Stimulated activated CD8-positive, alpha-beta memory T cell treated with anti-CD3 and anti-CD28 coated beads, Interleukin-7, amount 100 ng/mL, for 1 hour (primary cell): ENCODE measurements at places on chromosomes 13 and 19.

- DNase-seq = no peak
Measured at GRCh38 chr13:50745542-50746115, 97.9 kb downstream of the DLEU7 start.

- no peak for DNase-seq
Measured at GRCh38 chr13:91825516-91825915, 427.1 kb downstream of the GPC5 start.

- DNase-seq = no peak
Measured at GRCh38 chr13:94713561-94714182, 1.3 kb upstream of the SOX21 start.

GRCh38 chr19:49585023-49585422 is 3.9 kb downstream of the PRRG2 start:
- no peak for DNase-seq

DNA sequence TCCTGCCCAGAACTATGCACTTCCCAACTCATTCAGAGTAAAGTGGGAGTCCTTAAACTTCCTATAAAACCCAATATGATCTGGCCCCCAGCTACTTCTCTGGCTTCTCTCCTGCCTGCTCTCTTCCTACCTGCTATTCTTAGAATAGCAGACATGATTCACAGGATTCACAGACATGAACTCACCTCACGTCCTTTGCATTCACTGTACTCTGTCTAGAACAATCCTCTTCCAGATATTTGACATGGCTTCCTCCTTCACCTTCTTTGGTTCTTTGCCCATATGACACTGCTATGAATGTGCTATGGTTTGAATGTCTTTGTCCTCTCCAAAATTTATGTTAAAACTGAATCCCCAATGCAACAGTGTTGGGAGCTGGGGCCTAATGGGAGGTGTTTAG is 154.9 kb downstream of the UGGT2 start:
- no peak for DNase-seq

GRCh38 chr19:17504456-17504855 is 7.0 kb upstream of the PGLS start:
- DNase-seq = no peak

GRCh38 chr13:27172495-27172842 is 858 bp upstream of the USP12 start:
- DNase-seq = no peak

- DNase-seq = no peak
Measured at GRCh38 chr13:110501188-110501587, 60.3 kb downstream of the RAB20 start.

GRCh38 chr13:20174656-20175405 is 14.0 kb upstream of the GJA3 start:
- DNase-seq = no peak

GRCh38 chr19:5253406-5254110 is 87.1 kb downstream of the PTPRS start:
- DNase-seq = no peak

DNA sequence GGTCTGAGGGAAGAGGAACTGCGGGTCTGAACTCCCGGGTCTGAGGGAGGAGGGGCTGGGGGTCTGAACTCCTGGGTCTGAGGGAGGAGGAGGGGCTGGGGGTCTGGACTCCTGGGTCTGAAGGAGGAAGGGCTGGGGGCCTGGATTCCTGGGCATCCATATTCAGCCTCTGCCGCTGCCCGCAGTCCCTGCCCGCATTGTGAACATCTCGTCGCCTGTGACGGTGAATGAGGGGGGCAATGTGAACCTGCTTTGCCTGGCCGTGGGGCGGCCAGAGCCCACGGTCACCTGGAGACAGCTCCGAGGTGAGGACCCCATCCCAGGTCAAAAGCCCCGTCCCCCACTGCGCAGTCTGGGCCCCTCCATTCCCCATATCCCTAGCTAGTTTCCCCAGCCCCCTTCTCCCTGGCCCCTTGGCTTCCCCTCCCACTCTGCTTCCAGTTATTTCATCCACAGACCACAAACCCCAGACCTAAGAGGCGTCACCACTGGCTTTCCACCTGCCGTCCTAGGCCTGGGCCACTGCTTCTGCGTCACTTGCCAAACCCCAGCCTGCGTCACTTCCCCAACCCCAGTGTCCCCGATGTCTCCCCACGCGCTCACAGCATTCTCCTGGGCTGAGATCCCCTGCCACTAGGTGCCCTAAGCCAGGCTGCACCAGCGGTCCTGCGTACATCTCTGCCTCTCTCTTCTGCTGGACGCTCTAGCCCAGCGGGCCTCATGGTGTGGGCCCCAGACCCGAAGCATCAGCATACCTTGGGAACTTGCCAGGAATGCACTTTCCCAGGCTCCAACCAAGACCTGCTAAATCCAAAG is 13.9 kb downstream of the IGLON5 start:
- no peak for DNase-seq

GRCh38 chr19:39307822-39308530 is 11.8 kb downstream of the IFNL1 start:
- DNase-seq = no peak

DNA sequence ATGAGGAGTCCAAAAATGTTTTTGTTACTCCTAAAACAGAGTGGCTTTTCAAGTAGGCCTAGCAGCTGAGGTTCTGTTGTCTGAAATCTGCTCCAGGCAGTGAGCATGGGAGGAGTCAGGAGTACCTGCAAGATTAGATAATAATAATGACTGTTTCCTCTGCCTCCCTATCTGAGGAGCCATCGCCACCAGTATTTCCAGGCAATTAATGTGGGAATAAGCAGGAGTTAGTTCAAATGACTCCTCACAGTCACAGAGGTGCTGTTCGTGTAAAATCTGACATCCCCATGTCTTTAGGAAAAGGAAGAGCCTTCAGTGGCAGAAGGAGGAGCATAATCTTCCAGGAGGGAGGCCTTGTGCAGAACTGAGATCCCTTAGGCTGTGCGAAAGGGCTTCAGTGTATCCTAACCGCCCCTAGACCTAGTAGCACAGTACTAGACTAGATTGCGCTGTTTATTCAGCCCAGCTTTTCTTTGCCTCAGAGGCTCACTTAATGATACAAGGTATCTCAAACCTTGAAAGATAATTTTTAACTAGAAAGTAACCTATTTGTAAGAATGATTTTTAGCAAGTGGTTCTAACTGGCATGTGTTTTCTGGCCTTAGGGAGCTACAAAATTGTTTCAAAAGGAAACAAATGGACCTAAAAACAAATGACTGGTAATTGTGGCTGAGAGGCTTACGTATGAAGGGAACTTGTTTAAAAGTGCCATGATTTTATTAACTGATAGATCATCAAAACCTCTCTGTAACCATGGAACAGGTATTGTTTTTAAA is 49.0 kb downstream of the FREM2 start:
- no peak for DNase-seq

DNA sequence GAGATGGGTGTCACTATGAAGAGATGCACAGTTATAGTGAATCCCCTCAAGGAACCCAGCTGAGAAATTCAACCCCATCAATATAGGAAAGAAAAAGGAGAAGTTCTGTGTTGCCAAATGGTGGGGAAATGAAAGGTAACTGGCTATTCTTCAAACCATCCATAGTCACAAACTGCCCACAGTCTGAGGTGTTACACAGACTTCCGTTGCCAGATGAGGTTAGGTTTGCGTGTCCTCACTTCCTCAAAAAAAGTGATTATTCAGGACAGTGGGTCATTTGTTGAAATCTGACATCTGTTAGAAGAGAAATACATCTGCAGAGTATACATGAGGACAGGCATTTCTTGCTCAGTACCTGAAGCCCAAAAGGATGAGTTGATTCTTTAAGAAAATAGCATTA is 9.0 kb downstream of the SIGLEC5 start:
- no peak for DNase-seq

GRCh38 chr13:20703780-20704458 is 420 bp downstream of the IL17D start:
- DNase-seq = peak; percentile 40
